ENCODE measurements at places on chromosomes 11 and 22.
A peak's percentile ranks its signal among the peaks of the same experiment; 100 is the strongest.

DNA sequence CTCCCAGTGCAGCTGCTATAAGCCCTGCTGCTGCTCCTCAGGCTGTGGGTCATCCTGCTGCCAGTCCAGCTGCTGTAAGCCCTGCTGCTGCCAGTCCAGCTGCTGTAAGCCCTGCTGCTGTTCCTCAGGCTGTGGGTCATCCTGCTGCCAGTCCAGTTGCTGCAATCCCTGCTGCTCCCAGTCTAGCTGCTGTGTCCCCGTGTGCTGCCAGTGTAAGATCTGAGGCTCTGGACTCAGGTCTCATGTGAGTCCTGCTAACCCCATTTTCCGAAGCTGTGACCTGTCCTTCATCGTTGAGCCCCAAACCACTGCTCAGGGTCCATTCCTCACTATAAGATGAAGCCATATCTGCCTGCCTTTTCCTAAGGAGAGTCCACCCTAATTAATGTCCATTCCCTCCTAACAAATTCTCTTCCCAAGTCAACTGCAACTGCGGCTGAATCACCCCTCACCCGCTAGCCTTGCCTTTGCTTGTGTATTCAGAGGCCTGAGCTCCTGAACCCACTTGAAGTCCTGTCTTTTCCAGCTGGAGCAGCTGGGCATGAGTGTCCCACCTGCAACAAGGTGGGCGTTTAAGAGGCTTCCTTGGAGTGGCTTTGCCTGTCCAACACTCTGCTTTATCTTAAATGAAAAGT, 626 bp downstream of the KRTAP5-7 start:
- DNase-seq: no peak

DNA sequence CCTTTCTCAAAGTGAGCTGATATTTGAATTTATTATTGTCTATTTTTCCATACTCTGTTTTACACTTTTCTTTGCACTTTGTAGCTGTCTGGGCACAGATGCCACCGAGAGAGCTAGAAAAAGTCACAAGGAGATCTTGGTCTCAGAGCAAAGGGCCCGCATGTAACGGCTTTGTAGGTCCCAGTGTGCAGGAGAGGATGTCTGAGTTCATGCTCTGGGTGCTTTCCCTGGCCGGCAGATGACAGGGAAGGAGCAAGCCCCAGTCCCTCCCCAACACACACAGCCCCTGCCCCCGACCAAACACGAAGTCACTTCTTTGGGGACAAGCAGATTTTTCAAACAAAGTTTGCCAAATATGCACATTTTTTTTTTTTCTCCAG, 55.8 kb downstream of the SMIM38 start:
- no peak for DNase-seq

GRCh38 chr11:48095779-48096470, 115.6 kb downstream of the PTPRJ start:
- DNase-seq: no peak

DNA sequence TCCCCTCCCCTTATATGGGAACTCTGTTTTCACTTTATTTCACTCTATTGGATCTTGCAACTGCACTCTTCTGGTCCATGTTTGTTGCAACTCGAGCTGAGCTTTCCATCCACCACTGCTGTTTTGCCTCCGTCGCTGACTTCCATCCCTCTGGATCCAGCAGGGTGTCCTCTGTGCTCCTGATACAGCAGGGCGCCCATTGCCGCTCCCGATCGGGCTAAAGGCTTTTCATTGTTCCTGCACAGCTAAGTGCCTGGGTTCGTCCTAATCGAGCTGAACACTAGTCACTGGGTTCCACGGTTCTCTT, 11.1 kb upstream of the CCDC117 start:
- DNase-seq: no peak

GRCh38 chr11:43359422-43359818, 700 bp downstream of the TTC17 start:
- peak; percentile 49 for DNase-seq

GRCh38 chr11:124080327-124081001, 34.8 kb upstream of the VWA5A start:
- DNase-seq: no peak

DNA sequence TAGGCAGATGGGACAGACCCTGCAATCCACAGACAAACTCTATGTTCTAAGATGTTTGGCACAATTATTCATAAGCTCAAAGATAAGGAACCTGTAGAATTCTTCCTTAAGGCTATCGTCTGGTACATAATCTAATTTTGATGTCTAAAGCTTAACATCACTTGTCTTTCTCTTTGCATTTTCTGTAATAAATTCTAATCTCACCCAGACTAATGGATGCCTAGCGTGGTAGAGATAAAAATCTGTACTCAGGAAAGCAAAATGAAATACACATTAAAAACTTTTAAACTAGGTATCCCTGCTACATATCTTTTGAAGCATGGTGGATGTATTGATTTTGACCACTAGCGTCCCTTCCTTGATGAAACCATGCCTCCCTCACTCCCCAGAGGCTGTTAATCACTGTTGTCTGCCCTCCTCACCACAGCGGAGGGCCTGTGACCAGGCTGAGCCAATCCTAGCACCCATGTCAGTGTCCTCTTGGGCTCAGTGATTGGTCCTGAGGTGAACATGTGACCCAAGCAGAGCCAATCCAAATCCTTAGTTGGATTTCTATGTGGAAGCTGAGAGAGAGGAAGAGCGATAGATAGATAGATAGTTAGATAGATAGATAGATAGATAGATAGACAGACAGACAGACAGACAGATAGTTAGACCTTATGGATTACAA, 82.2 kb upstream of the GRK3 start:
- peak; percentile 25 for DNase-seq

GRCh38 chr22:46058091-46058420, 81.1 kb upstream of the WNT7B start:
- DNase-seq: no peak

DNA sequence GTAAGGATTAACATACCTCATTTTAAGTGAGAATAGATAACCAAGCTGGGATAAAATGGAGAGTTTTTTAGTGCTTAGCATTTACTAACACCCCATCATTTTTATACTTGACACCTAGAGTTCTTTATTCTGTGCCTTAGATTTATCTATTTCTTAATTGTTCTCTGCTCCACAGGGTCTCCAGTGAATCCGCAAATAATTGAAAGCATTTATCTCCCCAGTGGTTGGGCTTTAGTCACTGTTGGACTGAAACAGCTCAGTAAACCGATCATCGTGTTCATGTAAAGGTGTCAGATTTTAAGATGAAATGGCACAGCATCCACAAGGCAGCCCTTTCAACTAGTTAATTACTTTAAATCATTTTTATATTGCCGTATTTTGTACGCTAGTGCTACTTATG, 17.8 kb upstream of the GRIA4 start:
- no peak for DNase-seq

GRCh38 chr11:91081440-91082043, 858.7 kb upstream of the CHORDC1 start:
- no peak for DNase-seq

DNA sequence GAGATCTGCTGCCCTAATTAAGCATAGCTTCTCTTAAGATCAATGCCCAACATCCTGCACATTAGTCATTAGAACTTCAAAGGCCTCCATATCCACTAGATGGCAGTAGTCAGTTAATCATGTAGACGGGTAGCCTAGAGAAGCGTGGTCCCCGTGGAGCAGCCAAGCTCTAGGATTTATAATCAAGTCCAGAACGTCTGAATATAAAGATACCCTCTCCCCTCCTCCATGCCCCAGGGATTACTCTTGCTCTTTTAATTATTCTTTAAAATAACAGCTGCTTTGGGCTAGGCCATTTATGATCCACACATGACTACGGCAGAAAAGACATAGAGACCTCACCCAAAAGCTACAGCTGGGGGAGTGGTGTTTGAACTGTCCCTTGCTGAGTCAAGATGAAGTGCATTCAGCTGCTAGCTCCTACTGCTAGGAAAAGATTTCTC, 327.6 kb upstream of the PLET1 start:
- DNase-seq: peak; percentile 92

GRCh38 chr11:134915212-134915611, 503.2 kb upstream of the B3GAT1 start:
- DNase-seq: no peak

GRCh38 chr11:20342347-20343141, 21.0 kb upstream of the HTATIP2 start:
- DNase-seq: no peak

GRCh38 chr22:49116021-49116420, 711.7 kb downstream of the BRD1 start:
- no peak for DNase-seq

DNA sequence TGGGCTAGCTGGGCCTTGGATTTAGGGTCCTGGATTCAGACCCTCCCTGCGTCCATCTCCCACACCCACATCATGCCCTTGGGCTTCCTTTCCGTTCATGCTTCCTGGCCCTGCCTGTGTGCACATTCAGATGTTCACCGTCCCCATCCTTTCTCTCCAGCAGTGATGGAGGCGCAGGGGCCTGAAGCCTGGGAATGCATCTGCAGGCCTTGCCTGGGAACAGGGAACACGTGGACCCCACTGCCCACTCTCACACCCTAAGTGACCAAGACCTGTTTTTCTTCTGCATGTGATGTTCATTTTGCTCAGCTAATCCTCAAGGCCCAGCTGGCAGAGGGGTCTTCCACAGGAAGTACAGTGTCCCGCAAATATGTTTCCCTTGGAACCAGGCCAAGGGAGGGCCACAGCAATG, 91.6 kb upstream of the PARVA start:
- no peak for DNase-seq

- no peak for DNase-seq
These were observed 15.5 kb downstream of the ARVCF start for GRCh38 chr22:20001082-20001638.

DNA sequence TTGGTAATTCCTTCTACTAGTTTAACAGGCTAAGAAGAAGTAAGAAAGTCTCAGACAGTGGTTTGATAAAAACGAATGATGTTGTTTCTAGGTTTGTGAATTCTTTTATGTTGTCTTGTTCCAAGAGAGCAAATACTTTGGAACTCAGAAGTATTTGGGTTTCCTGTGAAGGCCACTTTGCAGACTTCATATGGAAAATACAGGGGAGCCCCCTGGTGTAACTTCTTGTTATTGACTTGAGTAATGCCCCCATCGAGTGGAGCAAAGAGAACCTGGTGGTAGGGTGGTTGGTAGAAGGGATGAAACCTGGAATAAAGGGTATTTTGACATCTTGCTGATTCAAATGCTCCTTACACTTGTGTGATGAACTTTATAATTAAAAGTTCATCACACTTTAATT, 40.0 kb upstream of the PTH start:
- DNase-seq: no peak

DNA sequence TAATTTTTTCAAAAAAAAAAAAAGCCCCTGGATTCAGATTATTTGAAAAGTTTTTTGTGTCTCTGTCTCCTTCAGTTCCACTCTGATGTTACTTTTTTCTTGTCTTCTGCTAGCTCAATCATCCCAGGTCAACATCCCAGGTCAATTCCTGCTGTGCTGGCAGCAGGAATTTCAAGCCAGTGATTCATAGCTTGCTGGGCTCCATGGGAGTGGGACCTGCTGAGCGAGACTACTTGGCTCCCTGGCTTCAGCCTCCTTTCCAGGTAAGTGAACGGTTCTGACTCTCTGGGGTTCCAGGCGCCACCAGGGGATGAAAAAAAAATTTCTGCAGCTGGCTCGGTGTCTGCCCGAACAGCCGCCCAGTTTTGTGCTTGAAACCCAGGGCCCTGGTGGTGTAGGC, 31.4 kb downstream of the PLAAT5 start:
- no peak for DNase-seq

GRCh38 chr22:21760640-21761039, 25.0 kb upstream of the YPEL1 start:
- DNase-seq: peak; percentile 46

DNA sequence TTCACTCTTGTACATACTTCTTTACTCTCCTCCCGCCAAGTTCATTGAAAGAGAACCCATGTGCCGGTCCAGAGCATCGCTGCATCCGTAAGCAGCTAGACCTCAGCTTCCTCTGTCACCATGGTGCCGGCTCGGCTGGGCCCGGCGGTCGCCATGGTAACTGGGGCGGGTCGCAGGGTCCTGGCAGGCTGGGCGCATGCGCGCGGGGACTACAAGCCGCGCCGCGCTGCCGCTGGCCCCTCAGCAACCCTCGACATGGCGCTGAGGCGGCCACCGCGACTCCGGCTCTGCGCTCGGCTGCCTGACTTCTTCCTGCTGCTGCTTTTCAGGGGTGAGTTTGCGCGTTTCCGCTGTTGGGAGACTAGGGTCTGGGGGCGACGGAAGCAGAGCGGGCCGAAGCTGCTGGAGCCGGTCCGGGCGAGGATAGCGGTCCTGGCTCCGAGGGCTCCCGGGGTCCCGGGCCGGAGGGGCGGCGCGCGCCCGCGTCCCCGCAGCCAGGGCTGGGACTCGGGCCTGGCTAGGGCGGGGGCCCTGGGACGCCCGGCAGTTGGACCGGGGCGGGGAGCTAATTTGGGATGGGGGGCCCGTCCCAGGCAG, at the start of gene JAM3:
JAM3 (plus strand) TSS at position 244 of the 597 bp plus-strand sequence; CDS start at position 256, 12 bp downstream.
- DNase-seq: peak; percentile 77

DNA sequence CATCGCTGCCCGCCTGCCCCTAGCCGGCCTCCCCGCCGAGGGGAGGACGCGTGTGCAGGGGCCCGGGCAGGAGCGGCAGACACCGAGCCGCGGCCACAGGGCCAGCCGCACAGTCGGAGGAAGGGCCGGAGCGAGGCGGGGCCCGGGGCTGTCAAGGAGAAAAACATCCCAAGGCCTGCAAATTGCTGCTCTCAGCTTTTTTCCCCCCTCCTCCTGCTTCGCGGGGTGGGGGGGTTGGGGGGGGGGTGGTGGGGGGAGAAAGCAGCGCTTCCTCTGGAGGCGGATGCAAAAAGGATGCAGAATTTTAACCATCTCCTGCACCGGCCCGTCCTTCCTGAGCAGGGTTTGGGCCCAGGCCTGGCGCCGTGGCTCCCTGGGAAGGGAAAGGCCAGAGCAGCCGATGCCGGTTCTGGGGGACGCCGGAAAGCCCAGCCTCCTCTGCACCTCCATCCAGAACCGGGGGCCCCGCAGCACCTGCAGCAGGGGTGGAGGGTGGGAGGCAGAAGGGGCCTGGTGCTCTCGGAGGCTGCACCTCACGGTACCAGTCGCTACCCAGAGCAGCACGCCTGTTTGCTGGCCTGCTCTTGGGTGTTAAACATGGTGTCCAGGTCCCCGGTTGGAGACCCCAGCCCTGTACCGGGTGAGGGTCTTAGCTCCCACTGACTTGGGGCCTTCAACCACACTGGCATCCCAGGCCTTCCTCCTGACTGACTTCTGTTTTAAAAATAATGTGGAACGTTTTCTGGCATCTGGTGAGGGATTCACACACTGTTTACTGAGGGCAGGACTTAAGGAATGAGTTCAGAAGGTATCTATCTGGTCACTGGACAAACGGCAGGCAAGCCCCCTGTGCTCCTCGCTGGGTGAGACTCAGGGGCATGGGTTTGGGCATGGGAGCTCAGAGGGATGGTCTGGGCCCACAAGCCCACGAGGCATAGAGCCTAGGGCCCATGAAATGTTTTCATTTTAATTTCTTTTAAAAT, 77.4 kb upstream of the WNT7B start:
- DNase-seq: peak; percentile 44
